ENCODE measurements at places on chromosomes 1 and 21.

DNA sequence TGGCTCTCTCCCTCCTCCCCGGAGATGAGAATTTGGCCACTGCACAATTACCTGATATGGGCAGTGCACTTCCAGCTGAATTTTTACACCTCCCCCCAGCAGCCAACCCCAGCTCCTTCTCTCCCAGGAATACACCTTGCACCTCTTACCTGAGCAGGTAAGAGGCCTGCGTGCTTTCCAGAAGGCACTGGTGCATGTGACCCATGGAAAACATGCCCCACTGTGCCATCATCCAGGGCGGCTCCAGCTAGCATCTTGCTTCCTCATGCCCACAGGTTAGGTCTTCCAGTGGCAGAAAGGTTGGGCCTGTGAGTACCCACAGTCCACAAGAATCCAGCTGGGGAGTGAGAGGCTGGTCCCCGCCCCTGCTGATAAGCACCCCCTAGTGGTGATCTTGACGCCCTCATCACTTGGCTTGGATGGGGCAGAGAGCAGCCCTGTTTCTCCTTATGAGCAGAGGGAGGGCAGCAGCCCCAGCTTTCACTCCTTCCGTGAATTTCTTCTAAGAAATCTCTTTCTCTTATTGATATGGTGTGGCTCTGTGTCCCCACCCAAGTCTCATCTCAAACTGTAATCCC, 57.8 kb downstream of the EDARADD start:
- DNase-seq, result no peak

DNA sequence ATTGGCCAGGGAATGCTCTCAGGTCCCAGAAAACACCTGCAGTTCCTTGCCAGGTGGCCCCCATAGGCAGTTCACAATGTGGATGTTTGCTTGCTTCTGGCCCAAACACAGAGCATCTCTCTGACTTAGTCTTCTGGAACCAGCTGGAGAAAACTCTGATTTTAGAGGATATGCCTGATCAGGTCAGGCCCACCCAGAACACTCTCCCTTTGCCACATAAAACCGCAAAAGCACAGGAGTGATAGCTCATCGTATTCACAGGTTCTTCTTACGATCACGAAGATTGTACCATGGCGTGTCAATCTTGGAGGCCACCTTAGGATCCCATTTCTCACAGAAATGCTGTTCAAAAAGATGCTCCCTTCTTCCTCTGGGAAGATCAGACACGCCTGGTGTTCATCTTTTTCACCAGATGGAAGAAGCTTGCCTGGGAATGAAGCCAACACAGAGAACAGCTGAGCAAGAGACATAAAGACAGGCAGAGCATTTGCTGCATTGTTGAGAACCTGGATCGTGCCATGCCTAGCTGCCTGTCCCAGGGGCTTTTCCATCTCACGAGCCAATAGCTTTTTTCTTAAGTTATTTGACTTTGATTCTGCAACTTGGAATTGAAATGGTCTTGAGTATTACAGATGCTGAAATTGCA, 11.6 kb upstream of the CD247 start:
- DNase-seq, result no peak

DNA sequence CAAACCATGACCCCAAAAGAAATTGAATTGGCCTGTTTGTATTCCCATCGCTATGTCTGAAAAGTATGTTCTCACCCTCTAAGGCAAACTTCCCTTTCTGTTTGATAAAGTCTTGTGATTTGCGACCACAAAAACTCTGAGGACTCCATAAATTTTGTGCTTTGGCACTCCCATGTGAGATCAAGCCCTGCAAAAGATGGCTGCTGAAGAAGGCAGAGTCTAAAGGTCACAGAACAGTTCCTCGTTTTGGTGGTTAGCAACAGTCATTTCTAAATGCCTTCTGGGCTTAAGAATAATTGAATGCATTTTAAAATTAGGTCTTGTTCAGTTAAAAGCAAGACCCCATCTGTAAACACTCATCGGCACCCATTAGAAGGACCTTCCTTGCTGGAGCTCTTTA, 441.6 kb downstream of the OMA1 start:
- no peak for DNase-seq

DNA sequence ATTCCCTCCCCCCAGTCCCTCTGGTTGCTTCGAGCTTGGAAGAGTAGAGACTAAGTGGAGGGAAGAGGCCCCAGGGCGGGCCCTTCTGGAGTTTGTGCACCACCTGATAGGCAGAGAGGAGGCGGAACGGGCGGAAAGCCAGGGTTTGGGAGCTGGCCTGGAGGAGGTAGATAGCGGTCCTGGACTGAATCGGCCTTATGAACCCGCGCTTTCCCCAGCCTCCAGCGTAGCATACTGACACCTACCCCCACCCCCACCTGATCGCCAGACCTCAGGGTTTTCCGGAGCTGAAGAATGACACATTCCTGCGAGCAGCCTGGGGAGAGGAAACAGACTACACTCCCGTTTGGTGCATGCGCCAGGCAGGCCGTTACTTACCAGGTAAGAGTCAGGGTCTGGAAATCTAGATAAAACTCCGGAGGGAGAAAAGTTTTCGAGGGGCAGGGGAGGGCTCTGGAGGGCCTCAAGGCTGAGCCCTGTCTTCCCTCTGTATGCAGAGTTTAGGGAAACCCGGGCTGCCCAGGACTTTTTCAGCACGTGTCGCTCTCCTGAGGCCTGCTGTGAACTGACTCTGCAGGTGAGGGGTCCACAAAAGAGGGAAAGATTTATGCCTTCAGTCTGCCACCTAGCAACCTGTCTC, 705 bp downstream of the UROD start:
- DNase-seq, result peak; percentile 16

DNA sequence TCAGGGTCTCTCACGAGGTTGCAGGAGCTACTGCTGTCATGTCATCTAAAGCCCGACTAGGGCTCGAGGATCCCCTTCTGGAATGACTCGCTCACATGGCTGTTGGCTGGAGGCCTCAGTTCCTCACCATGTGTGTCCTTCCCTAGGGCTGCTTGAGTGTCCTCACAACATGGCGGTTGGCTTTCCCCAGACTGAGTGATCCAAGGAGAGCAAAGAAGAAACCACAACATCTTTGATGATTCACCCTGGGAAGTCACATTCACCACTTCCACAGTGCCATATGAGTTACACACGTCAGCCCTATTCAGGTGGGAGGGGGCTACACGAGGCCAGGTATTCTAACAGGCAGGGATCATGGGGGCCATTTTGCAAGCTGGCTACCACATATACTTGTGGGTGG, 64.9 kb downstream of the FHAD1 start:
- no peak for DNase-seq

GRCh38 chr1:9520411-9520810, 18.9 kb upstream of the SLC25A33 start:
- DNase-seq, result no peak

- DNase-seq, result no peak
Observed at GRCh38 chr1:182255494-182255893, 136.1 kb downstream of the GLUL start.

DNA sequence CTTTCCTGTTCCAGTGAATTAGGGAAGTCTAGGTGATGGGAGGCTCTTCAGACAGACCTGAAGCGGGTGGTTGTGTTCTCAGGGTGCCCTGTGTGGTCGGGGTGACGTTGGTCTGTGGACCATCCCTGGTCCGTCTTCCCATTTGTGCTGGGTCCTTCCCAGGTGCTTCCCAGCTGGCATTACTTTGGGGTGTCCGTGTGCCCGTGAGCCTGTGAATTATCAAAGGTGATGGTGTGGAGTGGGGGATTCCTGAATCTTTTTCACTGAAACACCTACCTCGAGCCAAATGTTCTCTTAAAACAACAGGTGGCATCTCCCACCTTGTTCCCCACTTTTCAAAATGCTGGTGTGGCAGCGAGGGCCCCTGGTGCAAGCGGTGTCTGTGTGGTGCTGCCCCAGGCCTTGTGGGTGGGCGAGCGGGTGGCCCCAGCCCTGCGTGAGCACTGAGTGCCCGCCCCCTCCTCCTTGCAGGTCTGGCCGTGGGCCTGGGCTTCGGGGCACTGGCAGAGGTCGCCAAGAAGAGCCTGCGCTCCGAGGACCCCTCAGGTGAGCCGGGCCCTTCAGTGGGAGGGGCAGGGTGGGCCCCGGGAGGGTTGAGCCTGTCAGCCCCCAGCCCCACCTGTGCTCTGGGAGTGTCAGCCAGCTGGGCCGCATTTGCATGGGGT, 37.0 kb downstream of the COQ8A start:
- no peak for DNase-seq

- DNase-seq, result no peak
Observed at GRCh38 chr1:118325550-118326225, 140.7 kb upstream of the SPAG17 start.

DNA sequence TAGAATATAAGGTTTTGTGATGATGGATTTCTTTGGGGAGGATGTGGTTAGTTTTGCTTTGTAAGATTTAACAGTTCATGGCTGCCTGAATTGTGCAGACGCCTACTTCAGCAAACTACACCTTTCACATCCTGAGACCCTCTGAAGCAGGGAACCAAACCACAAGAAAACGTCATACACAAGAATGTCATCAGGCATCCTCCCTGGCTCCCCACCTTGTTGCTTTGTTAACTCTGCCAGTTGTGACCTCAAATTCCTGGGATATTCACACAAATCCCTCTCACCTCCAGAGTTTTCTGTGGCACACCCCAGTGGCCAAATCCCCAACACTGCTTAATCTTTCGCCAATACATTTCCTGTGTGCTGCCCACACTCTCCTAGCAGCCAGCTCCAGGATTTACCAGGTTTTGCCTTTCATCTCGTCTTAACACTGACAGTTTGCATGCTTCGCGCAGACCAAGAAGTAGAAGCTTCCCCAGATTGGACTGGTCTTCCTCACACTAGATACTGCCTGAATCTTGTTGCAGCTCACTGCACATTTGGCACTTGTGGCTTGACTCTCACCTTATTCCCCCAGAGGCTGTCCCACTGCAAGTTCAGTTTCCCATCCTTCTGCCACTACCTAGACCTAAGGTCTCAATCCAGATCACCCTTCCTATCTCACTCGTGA, 51.1 kb upstream of the CTTNBP2NL start:
- DNase-seq, result no peak

- no peak for DNase-seq
Observed at GRCh38 chr1:152870831-152871730, 7.0 kb upstream of the SMCP start.

DNA sequence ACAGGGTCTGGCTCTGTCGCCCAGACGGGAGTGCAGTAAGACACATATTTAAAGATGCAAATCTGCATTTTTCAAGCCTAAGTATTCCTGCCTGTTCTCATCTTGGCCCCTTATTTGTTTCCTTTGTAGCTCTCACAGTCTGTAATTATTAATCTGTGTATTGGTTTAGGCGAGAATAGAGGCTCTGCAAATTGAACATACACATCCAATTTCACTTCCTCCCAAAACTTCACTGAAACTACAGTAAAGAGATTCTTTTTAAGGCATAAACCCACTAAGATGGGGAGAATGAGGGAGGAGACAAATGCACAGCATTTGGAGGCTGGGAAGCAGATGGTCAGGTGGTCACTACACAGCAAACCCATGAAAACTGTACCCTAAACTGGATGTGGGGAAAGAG, 21.0 kb downstream of the HMGN2 start:
- no peak for DNase-seq

DNA sequence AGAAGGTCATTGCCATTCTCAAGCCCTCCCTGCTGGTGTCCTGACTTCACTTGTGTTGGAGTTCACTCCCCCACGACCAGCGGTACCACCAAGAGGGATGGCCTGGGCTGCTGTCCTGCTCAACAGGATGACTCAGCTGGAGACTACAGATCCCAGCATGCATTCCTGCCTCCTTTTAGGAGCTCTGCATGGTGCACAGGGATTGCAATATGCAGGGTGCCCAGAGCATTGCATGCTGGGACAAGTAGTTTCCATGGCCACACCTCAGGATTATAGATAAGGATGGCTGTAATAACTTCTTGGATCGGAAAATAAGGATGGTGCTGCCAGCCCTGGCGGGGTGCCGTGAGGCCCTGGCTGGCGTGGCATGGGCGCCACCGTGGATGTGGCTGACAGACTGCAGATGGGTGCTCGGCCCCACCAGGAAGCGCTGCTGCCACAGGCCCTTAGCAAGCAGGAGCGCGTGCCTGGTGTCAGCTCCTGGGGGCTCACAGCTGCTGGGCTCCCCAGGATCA, 150.0 kb downstream of the CASZ1 start:
- DNase-seq, result no peak

GRCh38 chr1:28592321-28593071, 431 bp downstream of the RAB42 start:
- DNase-seq, result peak; percentile 25

- no peak for DNase-seq
Observed at GRCh38 chr1:154867064-154867825, 2.8 kb downstream of the KCNN3 start.

- DNase-seq, result no peak
Observed at GRCh38 chr1:171220081-171220420, 28.2 kb upstream of the FMO1 start.

GRCh38 chr1:227786673-227787512, 28.6 kb upstream of the PRSS38 start:
- DNase-seq, result no peak

GRCh38 chr1:215146240-215146975, 63.9 kb downstream of the KCNK2 start:
- peak; percentile 7 for DNase-seq

- no peak for DNase-seq
Observed at GRCh38 chr1:10631811-10632593, 157.3 kb downstream of the PEX14 start.

DNA sequence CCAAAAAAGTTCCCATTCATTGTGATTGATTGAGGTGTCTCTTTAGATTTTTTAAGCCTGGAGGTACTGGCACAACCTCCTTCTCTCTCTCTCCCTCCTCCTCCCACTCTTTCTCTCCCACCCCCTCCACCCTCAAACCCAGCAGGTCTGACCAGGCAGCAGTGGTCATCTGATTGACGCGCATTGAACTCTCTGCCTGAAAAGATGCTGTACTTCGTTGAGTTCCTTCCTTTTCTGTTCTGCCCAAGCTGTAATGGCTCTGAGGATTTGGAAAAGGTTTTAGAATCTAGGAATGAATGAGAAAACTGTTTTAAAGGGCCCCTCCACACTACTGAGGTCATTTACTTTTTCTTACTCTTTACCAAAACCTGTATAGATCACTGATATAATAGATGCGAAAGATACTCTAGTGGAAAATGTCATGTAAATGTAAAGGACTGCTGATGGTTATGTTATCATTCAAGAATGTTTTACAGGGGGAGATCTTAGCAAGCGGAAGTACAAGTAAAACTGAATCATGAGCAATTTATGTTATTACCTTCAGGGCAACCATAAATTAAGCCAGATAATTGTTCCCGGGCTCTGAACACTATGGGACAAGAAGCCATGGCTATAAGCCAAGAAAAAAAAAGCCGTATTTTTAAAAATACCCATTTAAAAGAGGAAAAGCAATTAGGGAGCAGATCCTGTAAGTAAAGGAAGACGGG, 25.2 kb upstream of the DYRK1A start:
- DNase-seq, result no peak

DNA sequence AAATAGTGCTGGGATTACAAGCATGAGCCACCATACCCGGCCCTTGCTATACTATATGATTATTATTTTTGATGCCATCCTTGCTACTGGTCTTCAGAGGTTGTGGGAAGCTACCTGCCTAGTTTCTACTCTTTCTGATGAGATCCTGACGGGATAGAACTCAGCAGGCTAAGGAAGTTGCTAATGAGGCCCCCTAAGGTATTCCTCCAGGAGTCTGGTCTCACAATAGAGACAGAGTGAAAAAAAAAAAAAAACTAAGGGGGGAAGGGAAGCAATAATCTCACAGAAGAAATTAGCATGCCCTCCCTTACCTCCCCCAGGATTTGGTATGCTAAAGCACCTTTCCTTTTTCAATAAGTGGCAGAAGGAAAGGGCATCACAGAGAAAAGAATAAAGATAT, 17.6 kb downstream of the INTS3 start:
- no peak for DNase-seq

GRCh38 chr1:205294175-205294917, 27.2 kb downstream of the NUAK2 start:
- no peak for DNase-seq

GRCh38 chr1:17199267-17200044, 5.5 kb upstream of the PADI1 start:
- DNase-seq, result no peak
